Stimulated activated CD4-positive, alpha-beta T cell treated with anti-CD3 and anti-CD28 coated beads, Interleukin-1b, Interleukin-23, amount 100 ng/mL, for 1 hour (primary cell): ENCODE measurements at places on chromosomes 12 and 14.

GRCh38 chr12:123659996-123660727 lies 10.8 kb upstream of the TCTN2 start:
- DNase-seq, result no peak

DNA sequence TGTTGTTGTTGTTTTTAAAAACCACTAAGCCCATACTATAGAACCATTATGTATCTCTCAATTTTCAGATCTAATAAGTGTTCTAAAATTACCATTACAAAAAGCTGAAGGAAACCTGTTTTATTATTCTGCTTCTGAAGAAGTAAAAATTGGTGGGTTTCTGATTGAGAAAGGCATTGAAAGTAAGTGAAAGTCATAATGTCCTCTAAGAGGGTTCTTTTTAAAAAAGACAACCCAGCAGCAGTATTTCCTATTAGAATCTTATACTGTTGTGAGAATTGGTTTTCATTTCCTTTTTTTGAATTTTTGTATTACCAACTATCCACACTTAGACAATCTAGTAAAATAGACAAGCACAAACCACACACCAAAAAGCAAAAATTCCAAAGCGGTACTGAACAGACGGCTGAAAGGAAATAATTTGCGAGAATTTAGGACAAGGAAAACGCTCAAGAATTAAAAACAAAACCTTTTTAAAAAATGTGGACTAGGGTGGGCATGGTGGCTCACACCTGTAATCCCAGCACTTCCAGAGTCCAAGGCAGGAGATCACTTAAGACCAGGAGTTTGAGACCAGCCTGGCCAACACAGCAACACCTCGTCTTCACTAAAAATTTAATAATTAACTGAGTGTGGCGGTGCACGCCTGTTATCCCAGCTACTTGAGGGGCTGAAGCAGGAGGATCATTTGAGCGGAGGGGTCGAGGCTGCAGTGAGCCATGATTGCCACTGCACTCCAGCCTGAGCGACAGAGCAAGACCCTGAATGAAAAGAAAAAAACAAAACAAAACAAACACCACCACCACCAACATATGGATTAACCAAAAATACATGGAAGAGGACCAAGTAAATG lies 66.7 kb upstream of the AP4S1 start:
- no peak for DNase-seq

- DNase-seq, result no peak
Measured at GRCh38 chr12:19140381-19141236, 11.1 kb downstream of the PLEKHA5 start.

- no peak for DNase-seq
Measured at GRCh38 chr14:74965486-74966153, 10.2 kb upstream of the PGF start.

- no peak for DNase-seq
Measured at GRCh38 chr12:49974677-49975317, 2.0 kb downstream of the AQP6 start.
